ENCODE measurements at places on chromosomes 2 and 18.

DNA sequence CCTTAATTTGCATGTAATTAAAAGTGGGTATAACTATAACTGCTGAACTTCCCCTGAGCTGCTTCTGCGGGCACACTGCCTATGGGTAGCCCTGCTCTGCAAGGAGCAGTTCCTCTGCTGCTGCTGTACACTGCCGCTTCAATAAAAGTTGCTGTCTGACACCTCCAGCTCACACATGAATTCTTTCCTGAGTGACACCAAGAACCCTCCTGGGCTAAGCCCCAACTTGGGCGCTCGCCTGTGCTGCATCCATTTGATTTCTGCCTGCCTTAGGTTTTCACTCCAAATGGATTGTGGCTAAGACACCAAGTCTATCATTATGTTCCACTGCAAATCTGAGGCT, 215.7 kb downstream of the ANAPC1 start:
- DNase-seq, result no peak

DNA sequence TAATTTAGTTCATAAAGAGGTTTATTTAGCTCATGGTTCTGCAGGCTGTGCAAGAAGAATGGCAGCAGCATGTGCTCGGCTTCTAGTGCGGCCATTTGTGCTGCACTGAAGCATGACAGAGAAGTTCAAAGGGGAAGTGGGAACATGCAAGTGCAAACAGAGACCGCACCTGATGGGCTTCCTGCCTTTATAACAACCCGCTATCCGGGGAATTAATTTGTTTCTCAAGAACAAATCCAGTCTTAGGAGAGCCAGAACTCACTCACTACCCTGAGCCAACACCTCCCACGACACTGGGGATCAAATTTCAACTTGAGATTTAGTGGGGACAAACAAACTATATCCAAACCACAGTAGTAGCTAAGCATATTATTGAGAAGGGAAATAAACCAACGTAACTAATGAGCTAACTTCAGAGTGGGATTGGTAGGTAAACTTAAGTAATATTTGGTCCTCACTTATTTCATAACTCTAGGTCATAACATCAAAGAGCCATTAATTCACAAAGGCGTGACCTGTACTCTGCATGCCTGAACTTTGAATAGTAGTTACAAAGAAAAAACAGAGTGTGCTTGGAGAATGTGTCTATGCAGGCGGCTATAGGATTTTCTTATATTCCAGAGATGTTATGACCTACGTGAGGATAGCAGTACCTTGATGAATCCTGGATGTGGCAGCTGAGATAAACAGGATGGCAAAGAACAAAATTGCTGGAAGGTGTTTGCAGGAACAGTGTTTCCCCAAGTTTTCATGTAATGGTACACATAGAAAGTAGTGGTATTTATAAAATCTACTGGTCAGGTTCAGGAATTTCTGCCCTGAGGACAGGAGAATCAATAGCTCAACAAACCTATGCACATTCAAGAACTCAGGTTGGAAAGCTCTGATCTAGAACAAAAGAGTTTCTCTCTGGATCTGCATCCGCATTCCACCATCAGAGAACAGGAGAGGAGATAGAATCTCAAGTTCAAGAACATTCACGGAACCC, 845.9 kb upstream of the ID2 start:
- DNase-seq, result no peak

DNA sequence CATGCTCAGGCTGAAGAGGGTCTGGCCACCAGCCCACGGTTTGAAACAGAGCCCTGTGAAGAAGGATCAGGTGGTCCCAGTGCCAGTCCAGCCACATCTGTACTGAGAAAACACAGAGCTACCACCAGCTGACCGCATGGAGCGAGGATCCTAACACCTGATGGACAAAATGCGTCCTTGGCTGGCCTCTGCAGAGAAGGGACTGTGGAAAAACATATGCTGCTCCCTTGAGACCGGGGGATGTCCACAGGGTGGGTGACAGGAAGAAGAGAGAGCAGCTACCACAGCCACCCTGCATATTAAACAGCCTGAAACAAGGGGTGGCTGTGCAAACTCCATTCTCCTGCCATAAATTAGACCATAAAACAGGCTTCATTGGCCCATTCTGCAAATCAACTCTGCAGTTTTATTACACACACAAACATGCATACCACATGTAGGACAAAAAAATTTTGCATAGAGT, 137.2 kb downstream of the BCL2 start:
- no peak for DNase-seq

DNA sequence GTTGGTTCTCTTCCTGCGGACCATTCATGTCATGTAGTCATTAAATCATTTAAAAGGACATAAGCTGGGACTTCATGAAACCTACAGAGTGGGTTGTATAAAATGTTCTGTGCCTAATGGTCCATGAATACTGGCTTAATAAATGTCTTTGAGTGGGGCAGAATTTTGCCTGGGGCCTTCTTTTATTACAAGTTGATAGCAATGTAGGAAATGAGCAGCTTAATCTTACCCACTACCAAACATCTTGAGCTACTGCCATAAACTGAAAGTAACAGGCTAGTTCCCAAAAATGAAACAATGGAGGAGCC, 130.9 kb downstream of the TMEM17 start:
- no peak for DNase-seq

- no peak for DNase-seq
Measured at GRCh38 chr2:6181525-6181924, 489.3 kb downstream of the SOX11 start.

Measured in stimulated activated CD8-positive, alpha-beta memory T cell treated with anti-CD3 and anti-CD28 coated beads, Interleukin-4, amount 100 ng/mL, for 1 hour (primary cell).